ENCODE measurements at places on chromosomes 7 and 10.

DNA sequence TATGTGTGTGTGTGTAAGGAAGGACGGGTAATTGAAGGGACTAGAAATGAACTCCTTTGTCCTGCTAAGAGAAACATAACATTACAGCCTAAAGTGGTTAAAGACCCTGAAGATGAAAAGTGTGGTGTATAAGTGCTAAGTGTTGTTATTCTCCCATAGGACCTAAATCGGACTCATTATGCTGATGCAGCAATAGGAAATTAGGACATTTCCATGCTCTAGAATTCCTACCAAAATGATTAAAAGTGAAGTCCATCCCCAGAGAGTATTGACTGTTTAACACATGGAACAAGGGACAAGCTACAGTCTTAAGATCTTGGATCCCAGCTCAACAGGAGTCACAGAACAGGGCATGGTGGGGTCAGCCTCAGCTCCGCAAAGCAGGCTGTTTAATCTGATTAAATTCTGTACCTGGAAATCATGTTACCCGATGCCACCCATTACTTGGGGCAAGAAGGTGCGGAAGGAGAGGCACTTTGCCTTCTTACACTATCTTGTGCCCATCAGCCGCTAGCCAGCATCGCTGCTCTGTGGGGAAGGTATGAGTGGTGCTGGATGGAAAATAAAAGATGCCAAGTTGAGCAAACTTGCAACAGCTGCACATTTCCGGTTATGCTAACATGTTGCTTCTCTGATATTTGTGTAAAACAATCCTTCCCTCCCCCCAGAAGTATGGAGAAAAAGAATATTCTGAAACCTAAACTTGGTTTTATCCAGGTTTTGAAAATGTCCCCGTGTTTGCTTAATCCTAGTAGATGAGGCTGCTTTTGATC lies 100.5 kb downstream of the CREB5 start:
- no peak for DNase-seq

GRCh38 chr10:46055771-46056170 lies 9.7 kb upstream of the MSMB start:
- DNase-seq = no peak

DNA sequence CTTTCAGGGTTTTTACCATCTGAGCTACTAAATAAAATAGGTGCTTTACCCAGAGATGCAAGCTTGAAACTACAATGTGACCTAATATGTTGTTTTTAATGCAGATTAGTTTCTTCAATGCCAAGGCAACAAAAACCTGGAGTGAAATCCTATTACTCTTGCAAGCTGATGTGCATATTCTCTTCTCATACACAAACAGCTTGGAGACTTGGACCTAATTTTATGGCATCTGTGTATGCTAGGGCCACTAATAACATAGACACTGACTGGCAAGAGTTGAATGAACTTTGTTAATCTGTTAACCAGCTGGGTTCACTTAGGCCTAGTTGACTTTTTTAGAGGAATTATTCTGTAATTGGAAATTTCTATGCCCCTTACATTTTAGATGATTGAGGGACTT lies 23.4 kb upstream of the SMIM30 start:
- no peak for DNase-seq

GRCh38 chr7:92622030-92622429 lies 31.8 kb upstream of the FAM133B start:
- DNase-seq = no peak

DNA sequence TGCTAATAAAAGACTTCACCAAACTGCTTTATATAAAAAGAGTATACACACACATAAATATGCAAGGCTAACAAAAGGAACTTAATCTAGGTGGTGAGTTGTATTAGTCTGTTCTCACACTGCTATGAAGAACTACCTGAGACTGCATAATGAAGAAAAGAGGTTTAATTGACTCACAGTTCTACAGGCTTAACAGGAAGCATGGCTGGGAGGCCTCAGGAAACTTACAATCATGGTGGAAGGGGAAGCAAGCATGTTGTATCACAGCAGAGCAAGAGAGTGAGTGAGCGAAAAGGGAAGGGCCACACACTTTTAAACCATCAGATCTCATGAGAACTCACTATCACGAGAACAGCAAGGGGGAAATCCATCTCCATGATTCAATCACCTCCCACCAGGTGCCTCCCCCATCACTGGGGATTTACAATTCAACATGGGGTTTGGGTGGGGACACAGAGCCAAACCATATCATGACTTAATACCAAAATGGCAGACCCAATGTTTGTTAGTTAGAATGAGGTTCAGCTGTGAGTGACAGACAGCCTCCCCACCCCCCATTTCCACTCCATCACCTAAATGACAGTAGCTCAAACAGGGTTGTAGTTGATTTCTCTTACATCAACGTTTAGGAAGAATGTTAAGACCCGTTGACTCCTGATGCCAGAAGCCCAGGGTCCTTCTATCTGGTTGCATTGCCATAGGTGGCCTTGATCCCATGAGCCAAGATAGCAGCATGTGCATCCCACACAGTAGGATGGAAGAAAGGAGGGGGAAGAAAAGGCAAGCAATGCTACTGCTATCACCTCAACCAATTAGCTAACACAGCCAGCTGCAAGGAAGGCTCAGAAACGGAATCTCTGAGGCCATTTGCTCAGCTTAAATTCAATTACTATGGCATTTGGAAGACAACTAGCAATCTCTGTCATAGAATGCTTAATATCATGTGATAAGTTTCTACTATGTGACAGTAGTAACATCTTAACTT lies 77.0 kb downstream of the CCDC71L start:
- DNase-seq = no peak

DNA sequence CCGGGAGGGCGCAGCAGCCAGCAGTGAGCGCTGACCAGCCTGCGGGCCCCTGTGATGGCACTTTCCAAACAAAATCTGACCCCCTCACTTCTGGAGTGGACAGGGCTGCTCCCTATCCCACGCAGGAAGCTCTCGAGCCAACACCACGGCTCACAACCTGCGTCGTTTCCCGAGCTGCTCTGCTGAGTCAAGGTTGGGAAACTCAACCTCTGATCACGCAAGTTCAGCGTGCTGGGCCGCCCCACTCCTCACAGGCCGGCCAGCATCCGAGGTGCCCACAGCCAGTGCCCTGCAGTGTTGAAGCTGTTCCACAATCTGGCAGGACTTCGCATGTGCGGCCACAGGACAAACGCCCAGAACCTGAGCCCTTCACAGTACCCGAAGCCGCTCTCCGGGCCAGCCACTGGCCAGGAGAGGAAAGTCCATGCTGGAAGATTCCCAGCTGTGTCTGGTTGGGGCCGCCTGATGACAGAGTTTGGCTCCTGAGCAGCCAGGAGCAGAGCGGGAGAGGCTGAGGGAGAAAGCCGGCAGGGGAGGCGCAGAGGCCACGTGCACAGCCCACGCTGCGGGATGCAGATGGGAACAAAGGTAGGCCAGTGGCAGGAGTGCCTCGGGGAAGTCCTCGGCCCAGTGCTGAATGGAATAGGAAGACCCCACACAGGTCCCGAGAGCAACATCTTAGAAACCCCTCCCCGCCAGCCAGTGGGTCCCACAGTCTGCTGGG lies 263.3 kb upstream of the TCERG1L start:
- DNase-seq = no peak

- DNase-seq = no peak
These were observed 5.5 kb downstream of the CPA5 start for GRCh38 chr7:130349911-130350782.

DNA sequence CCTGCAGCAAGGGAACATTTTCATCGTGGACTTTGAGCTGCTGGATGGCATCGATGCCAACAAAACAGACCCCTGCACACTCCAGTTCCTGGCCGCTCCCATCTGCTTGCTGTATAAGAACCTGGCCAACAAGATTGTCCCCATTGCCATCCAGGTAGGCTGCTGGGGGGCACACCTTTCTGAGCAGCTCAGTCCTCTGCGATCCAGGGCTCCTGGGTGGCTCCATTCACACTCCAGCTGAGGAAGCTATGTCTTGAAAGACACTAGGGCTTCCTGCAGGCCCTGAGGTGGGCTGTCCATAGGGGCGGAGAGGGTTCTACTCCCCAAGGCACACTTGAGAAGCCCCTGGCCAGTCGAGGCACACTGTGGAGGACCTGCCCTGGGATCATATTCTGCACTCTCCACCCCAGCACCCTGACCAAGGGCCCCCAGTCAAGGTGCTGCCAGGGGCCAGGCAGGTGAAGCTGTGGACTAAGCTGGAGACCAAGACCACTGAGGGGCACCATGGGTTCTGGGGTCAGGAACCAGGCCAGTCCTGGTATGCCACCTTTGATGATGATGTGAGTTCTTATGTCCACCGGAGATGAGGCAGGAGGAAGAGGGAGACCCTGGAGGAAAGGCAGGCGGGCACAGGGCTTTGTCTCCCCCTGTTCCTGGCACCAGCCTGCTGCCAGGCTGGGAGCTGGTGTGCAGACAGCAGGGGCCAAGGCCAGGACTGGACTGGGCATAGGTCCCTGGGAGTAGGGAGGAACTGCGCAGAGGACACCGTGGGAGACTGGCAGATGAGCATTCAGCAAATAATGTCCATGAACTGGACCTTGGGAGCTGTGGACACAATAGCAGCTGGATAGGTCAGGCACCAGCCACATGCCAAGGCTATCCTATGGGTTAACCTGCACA lies 54.8 kb downstream of the ALOX5 start:
- no peak for DNase-seq

All from SHP77 treated with DMSO at 0.1 percent for 48 hours (cell line).